ENCODE measurements at places on chromosomes 5 and 9. TPM values are rescaled to one million over a fixed set of nuclear protein-coding genes. Genes with fewer than 3 reads are reported as not detected.

Gene SPINK4
- total RNA-seq, result not detected

GRCh38 chr5:72402959-72403628, 82.9 kb downstream of the PTCD2 start:
- H3K36me3 ChIP-seq, result no peaks in the 10 kb centered on the region
- no peaks in the 10 kb centered on the region for H3K4me1 ChIP-seq
- no peaks in the 10 kb centered on the region for H3K27me3 ChIP-seq
- no peak for DNase-seq
- H3K27ac ChIP-seq, result no peak overlapping the region
- H3K4me3 ChIP-seq, result no peak overlapping the region

- H3K36me3 ChIP-seq, result no peaks in the 10 kb centered on the region
- no peak overlapping the region for H3K4me3 ChIP-seq
- no peak for DNase-seq
- H3K4me1 ChIP-seq, result no peaks in the 10 kb centered on the region
- H3K27ac ChIP-seq, result no peak overlapping the region
These were observed 33.6 kb upstream of the ERBIN start for GRCh38 chr5:65892801-65893200.

Gene PTCH1
- total RNA-seq, result 24.9 TPM

DNA sequence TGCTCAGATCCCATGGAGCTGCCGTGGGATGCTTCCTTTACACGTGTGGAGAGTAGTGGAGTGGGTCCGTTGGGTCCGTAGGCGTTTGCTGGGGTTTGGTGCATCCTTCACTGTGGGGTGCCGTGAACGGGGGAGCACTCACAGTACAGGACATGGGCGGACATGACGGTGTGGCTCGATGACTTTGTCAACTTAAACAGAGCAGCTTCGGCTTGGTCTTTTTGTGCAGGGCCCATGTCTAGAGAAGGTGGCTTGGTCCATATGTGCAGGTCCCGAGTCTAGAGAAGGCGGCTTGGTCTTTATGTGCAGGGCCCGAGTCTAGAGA, 26.4 kb upstream of the EXOC3 start:
- H3K4me3 ChIP-seq, result no peak overlapping the region
- no peak for DNase-seq
- H3K27me3 ChIP-seq, result peaks cover 20% of the 10 kb centered on the region
- H3K4me1 ChIP-seq, result no peaks in the 10 kb centered on the region
- H3K27ac ChIP-seq, result no peak overlapping the region
- H3K36me3 ChIP-seq, result no peaks in the 10 kb centered on the region

DNA sequence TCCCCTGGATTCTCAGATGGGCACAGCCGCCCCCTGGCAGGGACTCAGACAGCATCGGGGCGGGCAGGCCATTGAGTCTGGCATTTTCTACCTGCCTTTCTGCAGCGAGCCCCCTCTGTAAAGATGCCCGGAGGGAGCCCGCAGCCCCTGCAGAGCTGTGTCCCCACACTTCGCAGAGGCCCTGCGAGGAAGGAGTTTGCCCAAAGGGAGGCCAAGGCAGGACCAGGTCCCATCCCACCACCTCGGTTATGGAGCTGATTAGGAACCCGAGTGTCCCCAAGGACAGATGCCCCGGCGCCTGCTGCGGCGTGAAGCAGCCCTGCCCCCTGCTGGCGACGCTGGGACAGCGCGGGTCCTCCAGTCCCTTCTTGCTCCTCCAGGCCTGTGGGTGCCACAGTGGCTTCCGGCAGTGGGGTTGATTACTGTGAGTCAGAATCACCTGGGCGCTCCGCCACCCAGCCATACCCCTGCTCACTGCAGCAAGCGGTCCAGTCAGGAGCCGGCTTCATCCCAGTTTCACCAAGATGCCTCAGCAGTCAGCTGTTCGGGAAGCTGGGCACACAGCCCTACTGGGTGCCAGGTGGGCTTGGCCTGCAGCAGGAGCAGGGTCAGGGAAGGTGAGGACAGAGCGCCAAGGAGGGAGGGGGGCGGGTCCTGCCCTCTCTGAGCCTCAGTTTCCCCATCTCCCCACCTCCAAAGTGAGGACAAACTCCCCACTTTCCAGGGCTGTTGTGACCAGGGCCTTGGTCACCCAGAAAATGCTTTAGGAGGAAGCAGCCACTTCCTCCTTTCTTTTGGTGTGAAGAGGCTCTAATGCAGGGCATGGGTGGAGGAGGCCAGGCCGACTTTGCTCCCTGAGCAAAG, 117.2 kb downstream of the RXRA start:
- DNase-seq, result peak; percentile 86
- H3K4me1 ChIP-seq, result peaks cover 12% of the 10 kb centered on the region
- H3K27me3 ChIP-seq, result no peaks in the 10 kb centered on the region
- no peaks in the 10 kb centered on the region for H3K36me3 ChIP-seq
- no peak overlapping the region for H3K4me3 ChIP-seq
- H3K27ac ChIP-seq, result peak overlapping the region; percentile 60

DNA sequence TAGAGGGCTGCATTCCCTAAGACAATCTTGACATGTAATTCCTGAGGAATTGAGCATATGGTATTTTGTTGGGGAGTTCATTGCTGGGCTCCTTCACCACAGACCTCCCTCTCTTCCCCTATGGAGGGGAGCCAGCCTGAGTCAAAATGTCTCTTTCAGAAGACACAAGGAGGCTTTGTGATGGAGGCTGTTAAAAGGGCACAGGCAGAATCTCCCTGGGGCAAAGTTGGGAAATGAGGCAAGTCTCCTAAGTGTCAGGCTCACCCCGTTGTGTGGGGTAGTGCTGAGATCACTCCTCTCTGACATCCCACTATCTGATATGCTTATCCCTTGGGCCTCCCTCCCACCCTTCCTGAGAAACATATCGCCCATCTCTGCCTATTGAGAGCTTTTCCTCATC, 30.6 kb downstream of the GFRA3 start:
- no peaks in the 10 kb centered on the region for H3K4me1 ChIP-seq
- no peak overlapping the region for H3K27ac ChIP-seq
- peaks cover 53% of the 10 kb centered on the region for H3K27me3 ChIP-seq
- no peak for DNase-seq
- H3K36me3 ChIP-seq, result no peaks in the 10 kb centered on the region
- H3K4me3 ChIP-seq, result no peak overlapping the region

DNA sequence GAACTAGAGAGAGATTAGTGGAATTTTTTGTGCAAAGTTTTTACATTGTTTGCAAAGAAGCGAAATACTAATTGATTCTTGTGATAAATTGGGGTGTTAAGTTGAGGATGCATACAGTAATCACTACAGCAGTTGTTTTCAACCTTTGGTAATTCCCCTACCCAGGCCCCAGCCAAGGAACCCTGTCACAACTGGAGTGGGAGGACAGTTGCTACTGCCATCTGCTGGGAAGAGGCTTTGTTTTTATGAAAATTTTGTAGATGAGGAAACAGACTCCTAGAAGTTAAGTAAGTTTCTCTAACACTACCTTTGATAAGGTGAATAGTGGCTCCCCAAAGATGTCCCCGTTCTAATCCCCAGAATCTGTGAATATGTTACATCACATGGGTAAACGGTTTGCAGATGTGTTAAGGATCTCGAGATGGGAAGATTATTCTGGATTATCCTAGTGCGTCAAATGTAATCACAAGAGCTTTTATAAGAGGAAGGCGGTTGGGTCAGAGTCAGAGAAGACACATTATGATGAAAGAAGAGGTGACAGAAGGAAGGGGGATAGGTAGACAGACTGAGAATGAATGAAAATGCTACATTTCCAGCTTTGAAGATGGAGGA, 34.0 kb upstream of the PPP1R2B start:
- no peak for DNase-seq
- H3K27ac ChIP-seq, result no peak overlapping the region
- H3K4me3 ChIP-seq, result no peak overlapping the region

DNA sequence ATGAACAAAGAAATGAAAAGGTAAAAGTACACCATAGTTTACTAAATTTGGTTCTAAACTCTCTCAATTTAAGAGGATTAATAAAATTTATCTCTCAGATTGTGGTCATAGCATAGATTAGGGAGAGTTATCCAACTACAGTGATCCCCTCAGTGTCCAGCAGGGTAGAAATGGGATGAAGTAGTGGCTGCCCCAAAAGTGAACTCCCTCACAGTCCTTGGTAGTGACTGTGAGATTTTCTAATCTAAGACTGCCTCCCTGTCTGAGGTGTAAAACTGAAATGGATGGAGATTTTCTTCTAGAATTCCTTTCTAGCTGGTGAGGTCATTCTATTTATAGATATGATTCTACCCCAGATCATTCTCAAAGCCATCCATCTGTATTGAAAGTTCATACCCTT, 455.5 kb downstream of the ACTL7B start:
- no peaks in the 10 kb centered on the region for H3K27me3 ChIP-seq
- H3K4me1 ChIP-seq, result no peaks in the 10 kb centered on the region
- DNase-seq, result no peak
- H3K36me3 ChIP-seq, result no peaks in the 10 kb centered on the region
- H3K27ac ChIP-seq, result no peak overlapping the region

- H3K4me1 ChIP-seq, result peaks cover 3% of the 10 kb centered on the region
- H3K36me3 ChIP-seq, result no peaks in the 10 kb centered on the region
- no peak overlapping the region for H3K4me3 ChIP-seq
- H3K27ac ChIP-seq, result no peak overlapping the region
- DNase-seq, result no peak
These were observed 10.4 kb downstream of the ANGPTL2 start for GRCh38 chr9:127112056-127112455.

DNA sequence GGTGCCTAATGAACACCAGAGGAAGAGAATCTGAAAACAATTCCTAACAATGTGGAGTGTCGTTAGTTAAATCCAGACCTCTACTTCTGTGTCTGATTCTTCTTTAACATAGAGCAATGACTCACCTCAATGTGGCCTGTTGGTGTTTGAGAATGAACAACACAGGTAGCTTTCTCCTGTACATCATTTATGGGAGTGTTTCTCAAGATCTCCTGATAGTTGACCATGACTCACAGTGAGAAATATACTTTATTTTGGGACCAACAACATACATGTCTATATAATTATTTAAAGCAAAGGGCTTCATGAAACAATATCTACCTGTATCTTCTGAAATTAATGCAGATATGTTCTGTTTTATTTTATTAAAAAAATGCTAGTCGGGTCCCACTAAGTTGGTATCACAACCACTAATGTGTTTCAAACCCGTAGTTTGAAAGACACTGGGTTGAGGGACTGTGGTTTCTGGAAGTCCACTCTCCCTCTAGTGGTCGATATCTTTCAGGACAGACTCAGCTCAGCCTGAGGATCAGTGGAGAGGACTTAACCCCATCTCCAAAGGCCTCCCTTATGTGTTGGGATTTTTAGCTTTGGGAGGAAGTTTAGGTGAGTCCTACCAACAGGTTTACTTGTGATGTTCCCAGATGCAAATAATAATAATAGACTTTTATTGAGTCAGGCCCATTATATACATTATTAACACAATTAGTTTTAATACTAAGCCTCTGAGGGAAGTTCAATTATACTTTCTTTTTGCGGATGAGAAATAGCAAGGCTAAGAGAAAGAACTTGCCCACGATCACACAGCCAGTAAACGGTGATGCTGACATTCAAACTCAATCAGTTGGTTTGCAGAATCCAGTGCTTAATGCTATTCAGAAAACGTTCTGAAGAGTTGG, 70.0 kb upstream of the KLF9 start:
- no peak overlapping the region for H3K27ac ChIP-seq
- H3K27me3 ChIP-seq, result no peaks in the 10 kb centered on the region
- no peak for DNase-seq

DNA sequence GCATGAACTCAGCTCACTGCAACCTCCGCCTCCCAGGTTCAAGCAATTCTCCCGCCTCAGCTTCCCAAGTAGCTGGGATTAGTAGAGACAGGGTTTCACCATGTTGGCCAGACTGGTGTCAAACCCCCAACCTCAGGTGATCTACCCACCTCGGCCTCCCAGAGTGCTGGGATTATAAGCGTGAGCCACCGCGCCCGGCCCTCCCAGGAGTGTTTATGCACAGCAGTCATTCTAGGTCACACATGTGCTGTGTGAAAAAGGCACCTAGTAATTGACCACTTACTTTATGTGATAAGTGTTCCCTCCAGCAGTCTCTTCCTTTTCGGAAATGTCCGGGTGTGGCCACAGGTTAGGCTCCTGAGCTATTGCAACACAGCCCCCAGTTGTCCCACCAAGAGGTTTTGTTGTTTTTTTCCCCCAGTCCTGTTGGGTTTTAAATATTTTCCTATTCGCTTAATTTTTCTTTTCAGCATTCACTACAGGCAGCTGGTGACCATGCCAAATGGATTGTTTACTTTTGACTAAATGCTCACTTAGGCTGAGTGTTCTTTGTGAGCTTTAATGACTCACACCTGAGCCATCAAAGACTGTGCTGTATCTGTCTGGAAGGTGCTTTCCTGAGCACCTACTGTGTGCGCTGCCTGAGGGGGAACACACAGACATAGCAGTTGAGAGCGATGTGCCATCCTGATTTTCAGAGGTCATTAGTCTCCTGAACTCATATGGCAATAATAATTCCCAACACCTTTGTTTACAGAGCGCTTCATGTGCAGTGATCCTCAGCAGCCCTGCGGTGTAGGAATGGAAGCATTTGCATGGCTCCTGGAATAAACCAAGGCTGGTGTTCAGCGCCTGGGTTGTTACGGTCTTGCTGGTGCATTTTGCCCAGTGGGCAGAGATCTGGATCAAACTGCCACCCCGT, 94.3 kb downstream of the MVB12B start:
- no peak overlapping the region for H3K27ac ChIP-seq
- no peaks in the 10 kb centered on the region for H3K27me3 ChIP-seq
- H3K4me1 ChIP-seq, result peaks cover 15% of the 10 kb centered on the region
- H3K4me3 ChIP-seq, result no peak overlapping the region
- DNase-seq, result no peak
- H3K36me3 ChIP-seq, result peaks cover 9% of the 10 kb centered on the region

- H3K27me3 ChIP-seq, result no peaks in the 10 kb centered on the region
- H3K4me1 ChIP-seq, result peaks cover under 1% of the 10 kb centered on the region
- no peak for DNase-seq
- no peak overlapping the region for H3K27ac ChIP-seq
- H3K36me3 ChIP-seq, result no peaks in the 10 kb centered on the region
These were observed 63.4 kb downstream of the PFDN1 start for GRCh38 chr5:140239461-140239860.

DNA sequence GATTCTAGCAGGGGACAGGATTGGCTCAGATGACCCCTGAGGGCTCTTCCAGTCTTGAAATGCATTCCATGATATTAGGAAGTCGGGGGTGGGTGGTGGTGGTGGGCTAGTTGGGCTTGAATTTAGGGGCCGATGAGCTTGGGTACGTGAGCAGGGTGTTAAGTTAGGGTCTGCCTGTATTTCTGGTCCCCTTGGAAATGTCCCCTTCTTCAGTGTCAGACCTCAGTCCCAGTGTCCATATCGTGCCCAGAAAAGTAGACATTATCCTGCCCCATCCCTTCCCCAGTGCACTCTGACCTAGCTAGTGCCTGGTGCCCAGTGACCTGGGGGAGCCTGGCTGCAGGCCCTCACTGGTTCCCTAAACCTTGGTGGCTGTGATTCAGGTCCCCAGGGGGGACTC, 2.9 kb upstream of the MYOZ3 start:
- no peak overlapping the region for H3K4me3 ChIP-seq
- no peaks in the 10 kb centered on the region for H3K4me1 ChIP-seq
- peaks cover 22% of the 10 kb centered on the region for H3K27me3 ChIP-seq
